D341Med (cell line): ENCODE measurements at places on chromosomes 6 and 20.

DNA sequence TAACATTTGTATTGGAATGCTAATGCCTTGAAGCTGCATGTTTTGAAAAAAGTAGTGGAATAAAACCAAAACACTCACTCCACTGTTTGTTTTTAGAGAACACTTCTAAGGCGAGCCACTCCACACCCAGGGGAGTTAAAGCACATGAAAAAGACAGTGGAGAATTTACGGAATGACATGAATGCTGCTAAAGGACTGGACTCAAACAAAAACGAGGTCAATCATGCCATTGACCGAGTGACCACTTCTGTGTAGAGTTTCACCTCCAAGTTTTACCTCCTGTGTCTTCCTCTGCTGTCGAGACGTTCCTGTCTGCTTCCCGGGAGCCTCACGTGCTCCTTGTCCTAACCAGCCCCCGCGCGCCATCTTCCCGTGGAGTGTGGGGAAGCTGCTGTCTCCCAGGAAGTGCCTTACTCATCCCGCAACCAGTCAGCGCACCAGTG, 127.8 kb downstream of the LRRC1 start:
- DNase-seq = no peak

DNA sequence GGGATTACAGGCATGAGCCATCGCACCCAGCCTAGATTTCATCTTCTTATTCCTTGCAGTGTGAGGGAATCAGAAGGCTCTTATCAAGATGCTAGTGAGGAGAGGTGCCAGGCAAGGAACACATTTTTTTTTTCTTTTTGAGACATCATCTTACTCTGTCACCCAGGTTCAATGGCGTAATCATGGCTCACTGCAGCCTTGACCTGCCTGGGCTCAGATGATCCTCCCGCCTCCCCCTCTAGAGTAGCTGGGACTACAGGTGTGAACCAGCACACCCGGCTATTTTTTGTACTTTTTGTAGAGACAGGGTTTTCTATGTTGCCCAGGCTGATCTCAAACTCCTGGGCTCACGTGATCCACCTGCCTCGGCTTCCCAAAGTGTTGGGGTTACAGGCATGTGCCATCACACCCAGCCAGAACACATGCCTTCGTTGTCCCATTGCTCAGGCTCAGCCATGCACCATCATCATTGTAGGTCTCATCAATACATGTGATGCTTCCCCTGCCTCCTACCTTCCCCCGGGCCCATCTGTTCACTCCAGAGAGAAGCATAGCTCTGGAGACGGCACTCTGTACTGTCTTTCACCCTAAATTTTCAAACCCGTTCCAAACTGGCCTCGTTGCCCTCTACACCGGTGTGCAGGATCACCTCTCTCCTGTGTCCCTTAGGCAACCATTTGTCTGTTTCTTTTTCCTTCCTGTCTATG, 10.1 kb downstream of the FLOT1 start:
- DNase-seq = no peak

GRCh38 chr6:170222498-170223471, 68.1 kb downstream of the DLL1 start:
- DNase-seq = no peak

DNA sequence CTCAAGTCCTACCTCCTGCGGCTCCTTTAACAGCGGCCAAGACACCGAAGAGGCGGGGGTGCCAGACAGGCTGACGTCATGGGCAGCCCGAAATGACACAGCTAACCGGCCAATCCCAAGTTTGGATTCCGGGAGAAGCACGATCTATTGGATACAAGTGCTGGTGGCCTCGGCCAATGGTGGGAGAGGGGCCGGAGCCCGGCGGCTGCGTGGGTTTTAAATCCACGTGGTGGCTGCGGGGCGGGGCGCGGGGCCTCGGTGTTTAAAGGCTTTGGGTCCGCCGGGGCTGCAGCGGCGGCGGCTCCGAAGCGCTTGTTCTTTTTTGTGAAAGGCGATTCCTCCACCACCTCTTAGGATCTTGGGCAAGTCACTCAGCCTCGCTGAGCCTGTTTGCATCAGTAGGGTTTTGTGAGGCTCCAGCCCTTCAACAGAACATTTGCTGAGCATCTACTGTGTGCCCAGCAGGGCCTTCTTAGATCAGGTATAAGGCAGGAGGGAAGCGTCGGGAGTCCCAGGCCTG, 8.7 kb upstream of the PMEPA1 start:
- DNase-seq = peak; percentile 98

GRCh38 chr6:130486417-130486816, 120.6 kb downstream of the TMEM200A start:
- no peak for DNase-seq

GRCh38 chr20:9615118-9615517, 100.7 kb downstream of the LAMP5 start:
- DNase-seq = no peak

GRCh38 chr20:62856931-62857619, 4.5 kb downstream of the TCFL5 start:
- no peak for DNase-seq

DNA sequence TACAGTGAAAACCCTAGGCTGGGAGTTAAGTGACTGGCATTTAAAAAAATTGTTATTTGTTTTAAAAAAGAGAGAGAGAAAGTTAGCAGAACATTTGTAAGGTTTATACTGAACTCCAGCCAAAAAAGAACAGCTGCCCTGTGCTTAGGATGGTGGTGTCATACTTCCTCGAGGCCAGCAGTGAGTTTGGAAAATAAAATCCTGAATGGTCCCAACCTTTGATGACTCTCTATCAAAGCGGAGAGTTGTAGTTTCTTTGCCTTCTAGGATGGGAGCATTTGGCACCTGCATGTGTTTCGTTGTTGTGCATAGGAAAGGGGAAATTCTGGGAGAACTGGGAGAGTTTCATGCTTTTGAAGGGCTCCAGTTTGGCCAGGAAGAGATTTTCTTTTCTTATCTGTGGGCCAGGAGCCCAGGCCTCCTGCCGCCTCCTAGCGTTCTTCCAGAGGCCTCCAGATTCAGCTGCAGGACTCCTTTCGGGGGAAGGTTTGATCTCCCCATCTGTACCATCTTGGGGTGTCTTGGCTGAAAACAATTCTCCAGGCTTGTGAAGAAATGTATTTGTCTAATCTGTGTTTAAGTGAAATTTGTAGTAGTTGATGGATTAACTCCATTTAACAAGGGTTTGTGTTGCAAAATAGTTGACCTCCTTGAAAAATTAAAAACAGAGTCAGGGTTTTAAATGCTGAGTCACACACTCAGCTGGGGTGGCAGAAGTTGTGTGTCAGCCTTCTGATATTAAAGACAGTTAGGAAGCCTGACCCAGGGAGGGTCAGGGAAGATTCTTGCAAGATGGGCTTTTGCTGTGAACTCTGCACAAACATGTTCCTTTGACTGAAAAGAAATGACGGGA, 63.4 kb downstream of the TXNDC5 start:
- no peak for DNase-seq

DNA sequence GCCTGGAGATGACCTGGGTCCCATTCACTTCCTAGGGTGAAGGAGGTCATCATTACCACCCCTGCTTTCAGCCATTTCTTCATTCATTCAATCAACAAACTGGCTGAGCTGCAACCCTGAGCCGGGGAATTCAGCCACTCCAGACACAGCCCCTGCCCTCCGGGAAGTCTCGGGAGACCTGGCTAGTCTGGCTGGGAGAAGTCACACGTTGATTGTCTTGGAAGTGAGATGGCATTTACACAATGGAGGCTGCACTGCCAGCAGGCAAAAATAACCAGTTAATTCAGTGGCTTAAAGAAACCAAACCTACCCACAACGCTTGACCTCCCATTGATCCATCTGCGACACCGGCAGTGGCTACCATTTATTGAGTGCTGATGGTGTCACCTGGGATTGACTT, 2.0 kb upstream of the PMEPA1 start:
- no peak for DNase-seq

DNA sequence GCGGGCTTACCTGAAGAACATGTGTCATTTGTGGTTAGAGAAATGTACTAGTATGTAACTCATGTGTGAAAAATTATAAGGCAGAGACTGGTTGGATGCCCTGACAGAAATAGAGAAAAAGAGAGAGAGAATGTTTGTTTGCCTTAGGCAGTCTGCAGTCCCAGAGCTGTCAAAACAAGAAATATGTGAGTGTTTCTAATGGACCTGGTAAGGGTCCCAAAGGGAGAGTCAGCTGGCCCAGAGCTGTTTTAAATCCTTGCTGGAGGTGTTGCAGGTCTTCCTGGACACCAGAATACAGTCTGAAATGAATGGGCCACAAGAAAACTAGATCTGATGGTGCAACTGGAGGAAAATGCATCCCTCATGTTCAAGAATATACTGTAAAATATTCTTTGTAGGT, 158.3 kb upstream of the OGFRL1 start:
- DNase-seq = no peak

DNA sequence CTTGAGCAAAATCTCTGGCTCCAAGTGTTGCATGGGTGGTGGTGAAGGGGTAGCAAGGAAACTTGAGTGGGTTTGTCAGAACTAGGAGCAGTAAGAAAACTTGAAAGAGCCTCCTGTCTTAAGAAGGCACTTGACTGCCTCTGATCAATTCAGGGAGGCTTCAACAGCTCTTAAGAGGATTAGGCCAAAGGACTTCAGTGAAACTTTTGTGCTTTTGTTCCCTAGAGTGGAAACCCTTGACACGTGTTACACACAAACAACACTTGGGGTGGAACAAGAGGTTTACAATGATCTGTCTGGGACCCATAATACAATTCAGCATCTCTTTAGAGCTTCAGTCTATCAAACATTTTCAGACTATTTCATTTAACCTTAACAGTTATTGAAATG, 80.1 kb upstream of the ARMC2 start:
- no peak for DNase-seq

DNA sequence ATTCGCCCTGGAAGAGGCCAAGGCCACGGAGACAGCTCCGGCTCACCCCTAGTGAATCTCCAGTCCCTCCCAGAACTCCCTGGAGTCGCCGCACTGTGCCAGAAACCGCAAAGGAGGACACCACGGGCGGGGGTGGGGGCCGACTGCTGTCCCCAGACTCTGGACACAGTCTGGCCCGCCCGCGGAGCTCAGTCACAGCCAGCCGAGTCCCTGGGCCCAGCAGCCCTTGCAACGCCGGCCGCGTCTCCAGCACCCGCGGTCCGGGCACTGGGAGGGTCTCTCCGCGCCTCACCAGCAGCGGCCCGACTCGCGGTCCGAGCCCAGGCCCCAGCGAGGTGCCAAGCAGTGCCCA, 518 bp downstream of the PEX6 start:
- DNase-seq = no peak

GRCh38 chr6:44499609-44500008, 112.1 kb downstream of the CDC5L start:
- DNase-seq = no peak

- DNase-seq = no peak
These were observed 33.9 kb downstream of the EDN1 start for GRCh38 chr6:12324099-12324498.

DNA sequence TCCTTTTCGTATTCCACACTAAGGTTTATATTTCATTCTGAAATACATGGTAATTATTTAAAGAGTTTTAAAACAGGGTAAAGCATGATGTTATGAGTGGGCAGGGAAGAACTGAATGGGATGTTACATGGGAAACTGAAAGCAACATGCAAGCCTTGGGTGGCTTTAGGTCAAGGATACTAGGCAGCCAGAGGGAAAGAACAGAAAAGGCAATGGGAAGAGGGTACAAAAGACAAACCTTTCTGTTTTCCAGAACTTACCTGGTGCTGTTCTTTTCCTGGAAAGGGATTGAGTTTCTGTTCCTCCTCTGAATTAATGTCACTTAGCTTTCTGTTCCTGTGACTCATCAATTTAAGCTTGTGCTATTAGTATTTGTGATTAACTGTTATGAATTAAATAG, 71.2 kb upstream of the SMIM8 start:
- no peak for DNase-seq

DNA sequence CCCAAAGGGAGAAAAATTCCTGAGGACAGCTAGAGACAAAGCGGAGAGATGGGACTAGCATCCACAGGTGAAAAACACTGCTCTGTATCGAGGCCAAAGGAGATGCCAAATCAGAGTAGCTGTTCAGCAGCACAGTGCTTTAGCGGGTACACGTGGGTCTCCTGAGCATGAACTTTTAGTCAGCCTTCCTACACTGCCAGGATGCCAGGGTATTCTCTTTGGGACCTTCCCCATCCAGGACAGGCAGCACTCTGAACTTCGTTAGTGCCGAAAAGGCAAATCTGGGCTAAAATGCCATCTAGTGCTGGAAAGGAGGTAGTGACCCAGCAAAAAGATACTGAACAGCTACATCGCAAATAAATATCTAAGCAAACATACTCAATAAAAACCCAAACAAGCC, 64.9 kb downstream of the C6orf58 start:
- peak; percentile 69 for DNase-seq

DNA sequence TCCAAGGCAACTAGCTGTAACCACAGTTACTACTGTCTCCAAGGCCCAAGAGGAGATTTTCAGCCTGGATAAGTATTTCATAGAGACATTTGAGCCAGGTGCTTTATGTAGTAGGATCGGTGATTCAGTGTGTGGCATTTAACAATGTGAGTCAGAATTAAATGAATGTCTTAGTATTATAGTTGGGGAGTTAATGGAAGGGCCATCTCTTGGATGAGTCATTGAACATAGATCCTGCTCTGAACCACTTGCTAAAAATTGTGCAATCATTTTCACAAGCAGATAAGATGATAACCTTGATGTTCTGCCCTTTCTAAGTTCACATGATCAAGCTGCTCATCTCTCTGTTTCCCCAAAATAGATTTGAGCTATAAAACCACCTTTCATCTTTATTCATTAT, 668.9 kb upstream of the CITED2 start:
- no peak for DNase-seq

DNA sequence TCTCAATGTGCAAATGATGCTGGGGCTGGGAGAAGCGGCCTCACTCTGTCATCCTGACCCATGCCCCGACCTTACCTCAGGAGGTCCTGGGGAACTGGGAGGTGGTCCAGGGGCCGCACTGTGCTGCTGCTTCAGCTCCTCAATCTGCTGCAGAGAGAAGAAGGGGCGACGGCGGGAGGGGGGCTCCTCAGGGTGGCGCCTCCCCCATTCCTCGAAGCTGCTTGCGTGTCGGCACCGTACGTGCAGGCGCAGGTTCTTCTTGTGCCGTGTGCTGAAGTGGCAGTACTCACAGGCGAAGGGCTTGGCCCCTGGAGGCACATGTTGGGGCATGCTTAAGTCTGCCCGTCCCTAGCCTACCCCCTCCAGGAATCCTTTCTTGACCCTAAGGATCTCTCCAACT, 12.9 kb downstream of the ZNF335 start:
- DNase-seq = no peak

GRCh38 chr20:621125-621756, 11.1 kb upstream of the TCF15 start:
- no peak for DNase-seq

DNA sequence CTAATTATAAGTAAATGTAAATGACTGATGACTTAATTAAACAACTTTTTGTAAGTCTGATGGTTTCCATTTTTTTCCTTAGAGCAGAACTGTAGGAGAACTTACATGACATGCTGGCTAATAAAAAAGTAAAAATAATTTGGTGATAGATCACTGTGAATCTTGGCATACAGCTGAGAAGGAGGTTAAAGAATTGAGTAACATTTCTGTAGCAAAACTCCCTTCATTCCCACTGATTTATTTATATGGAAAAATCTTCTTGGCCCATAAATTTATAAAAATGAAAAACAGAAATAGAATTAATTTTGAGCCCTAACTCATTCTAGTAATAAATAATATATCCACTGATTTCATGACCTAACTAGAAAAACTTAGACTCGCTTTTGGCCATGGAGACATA, 48.1 kb downstream of the SLC22A3 start:
- no peak for DNase-seq
